ENCODE measurements at places on chromosomes 16 and 17.
A peak's percentile ranks its signal among the peaks of the same experiment; 100 is the strongest.

GRCh38 chr16:72805486-72805885, 242.4 kb downstream of the ZFHX3 start:
- no peak for DNase-seq

- DNase-seq, result no peak
These were observed 101.8 kb downstream of the FTO start for GRCh38 chr16:53805752-53806151.

DNA sequence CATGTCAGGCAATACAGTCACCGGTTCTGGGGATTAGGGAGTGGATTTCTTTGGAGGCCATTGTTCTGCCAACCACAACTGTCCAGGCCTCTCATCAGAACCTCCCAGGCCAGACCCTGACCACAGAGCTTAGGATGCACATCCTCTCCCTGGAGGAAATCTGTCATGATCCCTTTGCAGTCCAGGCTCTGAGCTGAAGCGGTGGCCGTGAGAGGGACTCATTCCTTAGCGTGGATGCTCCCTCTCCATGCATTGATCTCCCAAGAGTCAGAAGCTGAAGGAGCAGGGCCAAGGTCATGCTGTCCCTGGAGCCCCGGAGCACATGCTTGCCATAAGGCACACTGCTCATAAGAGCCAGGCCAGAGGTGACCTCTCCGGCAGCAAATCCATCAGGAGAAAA, 181.4 kb downstream of the COPRS start:
- DNase-seq, result no peak

GRCh38 chr17:55303701-55304145, 39.0 kb downstream of the HLF start:
- no peak for DNase-seq

DNA sequence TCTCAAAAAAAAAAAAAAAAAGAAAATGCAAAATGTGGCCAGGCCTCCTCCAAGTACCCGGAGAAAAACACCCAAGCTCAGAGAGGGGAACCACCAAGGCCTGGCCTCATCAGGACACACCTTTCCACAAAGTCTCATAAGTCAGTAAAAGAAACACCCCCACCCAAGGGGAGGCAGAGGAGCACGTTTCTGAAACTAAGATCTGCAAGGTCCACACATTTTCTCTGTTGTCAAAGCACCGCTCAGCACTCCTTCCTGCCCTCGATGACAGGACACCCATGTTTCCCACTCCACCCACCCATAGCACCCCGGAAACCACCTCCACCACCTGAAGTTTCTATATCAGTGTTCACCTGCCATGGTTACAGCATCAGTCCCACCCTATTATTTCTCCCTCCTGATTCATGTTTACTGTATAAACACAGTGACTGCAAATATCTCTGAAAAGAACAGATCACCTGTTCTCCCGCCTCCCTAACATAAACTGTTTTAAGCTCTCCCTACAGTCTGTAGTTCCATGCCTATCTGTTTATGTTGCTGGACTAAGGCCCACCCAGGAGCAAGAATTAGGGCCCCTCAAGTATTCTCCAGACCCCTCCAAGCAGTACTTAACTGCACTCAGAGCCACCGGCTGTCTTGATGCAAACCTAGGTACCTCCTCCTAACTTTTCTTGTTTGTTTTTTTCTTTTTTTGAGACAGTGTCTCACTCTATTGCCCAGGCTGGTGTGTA, 2.0 kb downstream of the CORO7 start:
- DNase-seq, result peak; percentile 38

DNA sequence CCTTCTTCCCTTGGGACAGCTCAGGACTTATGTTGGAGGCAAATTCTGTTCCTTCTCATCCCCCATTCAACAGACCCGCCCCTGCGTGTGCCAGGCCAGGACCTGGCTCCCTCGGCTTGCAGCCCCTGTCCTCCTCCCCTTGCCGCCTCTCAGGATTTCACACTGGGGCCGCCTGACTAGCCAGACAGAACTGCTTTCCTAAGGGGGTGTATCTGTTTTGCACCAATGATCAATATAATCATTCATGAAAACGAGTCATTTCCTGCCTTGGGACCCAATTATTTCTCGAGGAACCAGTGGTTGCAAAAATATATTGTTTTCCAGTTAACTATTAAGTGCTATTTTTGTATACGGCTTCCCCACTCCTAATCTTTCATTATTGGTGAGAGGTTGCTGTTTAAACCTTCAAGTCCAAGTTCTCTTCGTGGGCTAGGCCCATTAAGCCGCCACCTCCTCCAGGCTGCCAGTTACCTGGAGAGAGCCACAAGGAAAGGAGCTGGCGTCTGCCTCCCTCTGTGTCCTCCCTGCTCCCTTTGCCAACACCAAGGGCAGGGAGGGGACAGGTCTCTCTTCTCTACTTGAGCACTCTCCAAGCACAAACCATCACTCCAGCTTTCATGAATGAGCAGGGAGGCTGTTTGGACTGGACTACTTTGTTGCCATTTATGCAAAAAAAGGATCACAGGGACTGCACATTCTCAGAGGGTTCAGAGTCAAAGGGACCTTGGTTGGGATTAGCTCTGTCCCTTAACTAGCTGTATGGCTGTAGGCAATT, 8.9 kb downstream of the DCAKD start:
- no peak for DNase-seq

- no peak for DNase-seq
These were observed 14.3 kb downstream of the ZNF319 start for GRCh38 chr16:57986196-57986595.

DNA sequence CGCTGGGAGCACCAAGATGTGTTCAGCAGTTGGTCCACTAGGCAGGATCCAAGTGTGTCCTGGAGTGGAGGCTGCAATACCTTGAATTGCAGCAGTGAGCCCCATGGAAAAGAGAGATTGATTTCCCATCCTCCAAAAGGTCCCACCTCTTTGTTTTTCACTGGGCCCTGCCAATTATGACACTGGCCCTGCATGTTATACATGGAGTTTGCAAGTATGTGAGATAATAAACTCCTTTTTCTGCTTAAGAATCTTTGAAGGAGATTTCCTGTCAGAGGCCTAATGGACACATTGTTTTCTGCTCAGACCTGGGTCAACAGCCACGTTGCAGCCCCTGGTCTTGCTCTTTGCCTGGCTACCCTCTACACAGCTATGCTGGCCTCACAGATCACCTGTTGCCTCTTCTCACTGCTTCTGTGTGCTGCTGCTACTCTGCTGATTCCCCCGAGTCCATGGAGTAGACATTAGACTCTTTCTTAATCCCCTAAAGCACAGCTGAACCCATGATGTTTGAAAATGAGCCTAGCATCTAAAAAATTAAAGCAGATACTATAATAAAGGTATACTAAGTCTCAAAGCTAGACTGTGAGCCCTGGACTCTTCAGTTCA, 341.9 kb upstream of the CDH11 start:
- no peak for DNase-seq

DNA sequence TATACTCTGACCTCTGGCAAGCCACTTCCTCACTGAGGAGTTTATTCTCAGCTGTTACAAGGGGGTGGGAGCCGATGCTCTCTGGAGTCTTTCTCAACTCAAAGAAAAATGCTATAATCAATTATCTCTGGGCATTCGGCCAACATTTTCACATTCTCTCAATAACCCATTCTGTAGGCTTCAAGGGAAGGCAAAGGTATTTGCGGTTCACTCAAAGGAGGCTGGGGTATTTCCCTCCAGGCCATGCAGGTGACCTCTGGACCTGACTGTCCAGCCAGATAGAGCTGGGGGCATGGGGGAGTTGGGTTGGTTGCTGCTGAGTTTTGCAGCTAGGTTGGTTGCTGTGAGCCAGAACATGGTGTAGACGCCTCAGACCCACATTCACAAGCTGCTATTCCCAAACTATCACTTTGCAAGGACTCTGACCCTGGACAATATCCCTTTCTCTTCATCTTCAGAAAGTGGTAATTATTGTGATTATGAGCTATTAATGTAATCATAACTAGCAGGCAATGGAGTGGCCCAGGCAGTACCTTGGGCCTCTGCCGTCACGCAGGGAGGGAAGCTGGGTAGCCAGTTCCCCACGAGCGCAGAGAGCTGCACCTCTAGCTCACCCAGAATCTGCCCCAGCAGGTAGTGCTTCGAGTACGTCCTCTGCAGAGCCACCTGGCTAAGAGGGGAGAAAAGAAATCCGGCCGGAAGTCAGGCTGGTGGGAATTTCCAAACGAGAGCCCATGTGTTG, 42.1 kb downstream of the AIPL1 start:
- DNase-seq, result no peak

DNA sequence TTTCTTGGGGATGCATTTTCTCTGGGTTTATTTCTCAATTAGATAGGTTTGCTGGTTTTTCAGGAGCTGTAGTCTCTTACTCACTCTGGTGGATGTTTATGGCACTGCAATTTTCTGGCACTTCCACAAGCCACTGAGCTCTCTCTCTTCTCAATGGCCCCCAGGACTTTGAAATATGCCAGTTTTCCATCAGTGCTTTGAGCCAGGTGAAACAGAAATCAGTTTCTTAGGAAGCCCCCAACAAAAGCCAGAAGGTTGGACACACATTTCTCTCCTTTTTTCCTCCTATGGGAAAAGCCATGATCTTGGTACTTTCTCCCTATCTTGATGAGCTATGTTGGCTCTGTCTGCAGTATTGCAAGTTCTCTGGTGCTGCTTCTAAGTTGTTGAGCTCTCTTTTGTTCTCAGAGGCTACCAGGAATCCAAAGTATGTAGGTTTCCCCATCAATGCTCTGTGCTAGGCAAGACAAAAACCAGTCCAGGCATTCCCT, 90.7 kb upstream of the SMIM36 start:
- DNase-seq, result no peak

DNA sequence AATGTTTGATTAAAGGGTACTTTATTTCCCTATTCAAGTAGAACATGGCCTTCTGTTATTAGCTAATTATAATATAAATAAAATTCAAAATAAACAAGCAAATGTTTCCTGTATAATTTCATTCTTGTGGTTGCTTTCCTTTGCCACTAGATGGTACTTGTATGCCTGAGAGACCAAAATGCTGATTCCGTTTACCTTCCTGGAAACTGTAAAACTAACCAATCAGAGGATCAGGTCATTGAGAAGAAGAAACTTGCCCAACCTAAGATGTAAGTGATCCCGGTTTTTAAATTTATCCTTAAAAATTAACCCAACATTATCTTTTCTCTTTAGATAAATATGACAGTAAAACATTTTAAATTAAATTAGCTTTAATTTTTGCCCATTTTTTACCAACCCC, 8.1 kb upstream of the ABCA5 start:
- DNase-seq, result no peak

- no peak for DNase-seq
These were observed 104.6 kb downstream of the OR1D5 start for GRCh38 chr17:2958706-2959222.

DNA sequence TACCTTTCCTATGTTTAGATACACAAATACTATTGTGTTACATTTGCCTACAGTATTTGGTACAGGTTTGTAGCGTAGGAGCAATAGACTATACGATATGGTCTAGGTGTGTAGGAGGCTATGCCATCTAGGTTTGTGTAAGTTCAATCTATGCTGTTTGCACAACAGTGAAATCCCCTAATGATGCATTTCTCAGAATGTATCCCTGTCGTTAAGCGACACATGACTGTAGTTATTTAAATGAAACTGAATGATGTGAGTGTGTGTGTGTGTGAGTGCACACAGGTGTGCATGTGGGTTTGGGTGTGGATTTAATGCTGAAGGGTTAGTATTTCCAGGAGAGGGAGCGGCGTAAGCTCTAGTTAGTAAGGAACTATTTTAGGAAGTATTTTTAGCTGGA, 34.6 kb upstream of the SMIM36 start:
- no peak for DNase-seq

- no peak for DNase-seq
These were observed 17.7 kb upstream of the TOM1L1 start for GRCh38 chr17:54882950-54883349.

DNA sequence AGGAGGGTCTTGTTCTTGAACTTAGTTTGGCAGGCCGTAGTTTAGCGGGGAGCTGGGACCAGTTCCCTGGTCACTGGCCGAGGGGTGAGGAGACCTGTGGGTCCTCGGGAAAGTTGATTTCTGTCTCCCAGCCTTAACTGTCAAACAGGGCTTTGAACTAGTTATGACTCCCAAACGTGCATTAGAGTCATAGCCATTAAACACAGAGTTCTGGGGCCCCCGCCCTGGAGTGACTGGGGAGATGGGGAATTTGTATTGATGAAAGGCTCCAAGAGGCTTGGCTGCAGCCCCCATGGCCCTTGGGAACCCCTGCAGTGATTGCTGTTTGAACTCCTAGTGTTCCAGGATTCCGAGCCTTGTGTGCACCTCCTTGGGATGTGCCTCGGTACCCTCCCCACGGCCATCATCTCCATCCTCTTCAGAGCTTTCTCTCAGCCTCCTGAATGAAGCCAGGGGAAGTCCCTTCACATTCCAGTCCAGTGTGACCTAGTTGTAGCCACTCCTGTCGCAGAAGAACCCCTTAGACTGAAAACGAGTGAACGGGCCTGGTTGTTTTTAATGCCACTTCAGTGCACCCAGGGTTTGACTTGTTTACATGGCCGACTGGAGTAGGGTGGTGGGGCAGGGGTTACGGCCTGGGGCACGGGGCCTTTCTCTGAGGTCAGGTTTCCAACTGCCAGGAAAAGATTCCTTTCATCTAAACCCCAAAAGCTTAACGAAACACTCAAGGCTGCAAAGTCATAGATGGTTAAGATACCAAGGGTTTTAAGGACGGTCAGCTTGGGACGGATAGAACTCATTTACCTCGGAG, 1.4 kb downstream of the MPRIP start:
- no peak for DNase-seq

- DNase-seq, result no peak
These were observed 234.6 kb downstream of the MSI2 start for GRCh38 chr17:57490890-57491289.

GRCh38 chr17:78979780-78980623, at the start of gene LGALS3BP:
TSS of gene LGALS3BP (minus strand) at chr17:78979923. CDS start at chr17:78977191, 2,732 bp downstream.
- DNase-seq, result no peak

GRCh38 chr17:30363715-30364202, 15.0 kb upstream of the CPD start:
- peak; percentile 53 for DNase-seq

DNA sequence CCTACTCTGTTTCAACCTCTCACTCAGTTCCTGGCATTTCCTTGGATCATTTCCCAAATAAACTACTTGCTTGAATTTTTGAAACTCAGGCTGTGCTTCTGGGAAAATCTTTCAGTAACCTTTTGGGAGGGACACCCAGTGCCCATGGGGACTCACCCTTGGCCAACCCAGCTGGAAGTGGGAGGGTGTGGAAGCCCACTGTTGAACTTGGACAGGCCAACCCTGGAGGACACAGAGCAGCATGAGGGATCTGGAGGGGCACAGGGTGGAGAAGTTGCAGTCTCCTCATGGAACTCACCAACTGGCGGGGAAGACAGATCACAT, 11.2 kb downstream of the RTN4RL1 start:
- no peak for DNase-seq

GRCh38 chr17:62981933-62982332, 15.9 kb downstream of the TANC2 start:
- DNase-seq, result no peak

- no peak for DNase-seq
These were observed 847 bp downstream of the CKLF start for GRCh38 chr16:66553223-66553622.

GRCh38 chr16:79101491-79101890, 499.0 kb downstream of the MAF start:
- DNase-seq, result no peak

DNA sequence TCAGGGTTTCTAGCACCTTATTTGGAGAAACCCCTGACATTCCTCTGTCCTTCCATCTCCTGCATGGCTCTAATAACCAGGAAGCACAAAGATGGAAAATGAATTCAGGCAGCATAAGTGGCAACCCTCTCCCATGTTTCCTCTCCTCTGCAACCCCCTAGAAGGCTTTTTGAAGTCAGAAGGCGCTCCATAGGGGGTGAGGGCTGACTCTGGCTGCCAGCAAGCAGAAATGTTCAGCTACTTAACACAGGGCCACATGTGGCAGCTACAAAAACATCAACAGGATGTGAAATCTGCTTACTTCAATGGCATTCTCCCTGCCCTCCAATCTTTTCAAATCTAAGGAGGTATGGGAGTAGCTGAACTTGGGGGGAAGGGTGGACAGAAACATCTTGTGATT, 55.2 kb upstream of the IRX5 start:
- no peak for DNase-seq

Data from stimulated activated CD8-positive, alpha-beta memory T cell treated with anti-CD3 and anti-CD28 coated beads, Interleukin-4, amount 100 ng/mL, for 4 hours (primary cell).